ENCODE measurements at places on chromosomes 7 and 10.

DNA sequence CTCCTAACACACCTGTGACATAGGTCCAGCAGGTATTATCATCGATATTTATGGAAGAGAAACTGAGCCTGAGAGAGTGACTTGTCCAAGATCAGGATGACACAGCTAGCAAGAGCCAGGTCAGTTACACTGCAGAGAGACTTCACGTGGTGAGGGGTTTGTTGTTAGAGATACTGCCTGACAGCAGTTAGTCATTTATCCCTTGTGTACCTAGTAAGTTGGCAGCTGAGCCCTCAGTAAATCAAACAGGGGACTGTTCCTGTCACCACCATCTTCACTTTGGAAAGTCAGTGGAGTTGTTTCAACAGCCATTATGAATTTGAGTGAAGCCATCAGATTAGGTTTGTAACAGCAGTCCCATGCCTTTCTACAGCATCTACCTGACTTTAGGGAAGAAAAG, 87.5 kb upstream of the GATA3 start:
- no peak for DNase-seq

DNA sequence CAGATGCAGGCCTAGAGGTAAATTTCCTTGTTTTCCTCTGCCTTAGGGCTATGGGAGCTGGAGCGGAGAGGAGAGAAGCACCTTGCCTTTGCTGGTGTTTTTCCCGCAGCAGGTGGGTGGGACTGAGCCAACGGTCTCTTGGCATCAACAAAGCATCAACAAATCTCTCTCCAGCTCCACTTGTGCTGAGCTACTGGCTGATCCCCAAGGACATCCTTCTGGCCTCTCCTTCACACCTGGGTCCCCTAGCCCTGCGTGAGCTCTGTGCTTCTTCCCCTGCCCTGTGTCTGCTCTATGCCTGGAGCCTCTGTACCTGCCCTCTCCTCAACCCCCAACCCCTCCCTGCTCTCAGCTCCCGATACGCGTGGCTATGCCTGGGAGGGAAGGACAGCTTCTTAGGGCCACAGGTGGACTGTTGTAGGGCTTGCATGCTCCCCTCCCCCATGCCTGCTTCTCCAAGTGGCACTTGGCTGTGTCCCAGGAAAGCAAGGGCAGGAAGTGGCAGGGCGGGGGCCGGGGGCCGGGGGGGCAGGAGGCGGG, 3.2 kb upstream of the CLDN4 start:
- no peak for DNase-seq

GRCh38 chr10:93921338-93921737, 27.6 kb downstream of the SLC35G1 start:
- no peak for DNase-seq

DNA sequence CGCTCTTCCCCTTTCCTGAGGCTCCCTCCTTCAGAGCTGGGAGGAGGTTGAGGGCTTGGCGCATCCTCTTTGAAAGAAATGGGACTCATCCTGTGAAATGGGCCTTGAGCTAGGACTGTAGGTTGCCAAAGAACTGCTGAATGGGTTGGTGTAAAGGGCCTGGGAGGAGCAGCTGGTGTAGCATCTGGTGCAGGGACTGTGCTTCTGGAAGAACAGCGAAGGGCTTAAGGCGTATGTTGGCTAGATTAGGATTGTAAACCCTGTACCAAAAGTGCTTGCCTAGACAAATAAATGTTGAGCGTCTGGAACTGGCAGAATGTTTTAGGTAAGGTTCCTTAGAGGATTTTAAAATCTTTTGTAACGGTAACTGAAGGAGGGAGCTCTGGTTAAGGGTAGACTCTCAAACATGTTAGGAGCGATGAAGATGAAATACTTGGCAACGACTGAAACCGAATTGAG, 563 bp downstream of the STAM start:
- DNase-seq, result no peak

GRCh38 chr10:98510412-98510995, 63.8 kb upstream of the HPS1 start:
- DNase-seq, result no peak

DNA sequence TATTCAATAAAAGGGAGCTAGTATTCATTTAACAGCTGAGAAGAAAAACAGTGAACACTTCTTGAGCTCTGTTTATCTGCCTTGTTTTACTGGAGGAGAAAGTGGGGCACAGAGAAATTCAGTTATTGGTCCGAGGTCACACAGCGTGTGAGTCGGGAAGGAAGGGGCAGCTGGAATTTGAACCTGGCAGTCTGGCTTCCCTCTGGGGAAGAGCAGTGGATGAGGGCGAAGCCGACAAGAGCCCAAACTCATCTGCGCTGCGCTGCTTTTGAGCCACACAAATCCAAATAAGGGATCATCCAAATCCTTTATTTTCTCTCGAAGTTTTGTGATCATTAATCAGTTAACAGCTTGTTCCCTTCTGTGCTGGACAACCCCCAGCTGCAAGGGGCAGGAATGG, 23.7 kb upstream of the PFKFB3 start:
- no peak for DNase-seq

DNA sequence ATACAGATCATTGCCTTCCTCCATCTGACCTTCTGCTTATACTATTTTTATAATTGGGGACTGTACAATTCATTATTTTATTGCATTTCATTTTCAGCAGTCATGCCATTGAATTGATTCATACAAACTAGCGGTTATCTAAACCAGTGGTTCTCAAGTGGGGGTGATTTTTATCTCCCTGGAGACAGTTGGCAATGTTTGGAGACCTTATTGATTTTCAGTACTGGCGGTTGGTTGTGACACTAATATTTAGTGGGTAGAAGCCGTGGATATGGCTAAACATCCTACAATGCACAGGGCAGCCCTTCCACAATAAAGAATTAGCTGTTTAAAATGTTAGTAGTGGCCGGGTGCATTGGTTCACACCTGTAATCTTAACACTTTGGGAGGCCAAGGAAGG, 765.9 kb downstream of the LRMDA start:
- no peak for DNase-seq

- DNase-seq, result no peak
These were observed 74.8 kb downstream of the ZEB1 start for GRCh38 chr10:31393844-31394243.

DNA sequence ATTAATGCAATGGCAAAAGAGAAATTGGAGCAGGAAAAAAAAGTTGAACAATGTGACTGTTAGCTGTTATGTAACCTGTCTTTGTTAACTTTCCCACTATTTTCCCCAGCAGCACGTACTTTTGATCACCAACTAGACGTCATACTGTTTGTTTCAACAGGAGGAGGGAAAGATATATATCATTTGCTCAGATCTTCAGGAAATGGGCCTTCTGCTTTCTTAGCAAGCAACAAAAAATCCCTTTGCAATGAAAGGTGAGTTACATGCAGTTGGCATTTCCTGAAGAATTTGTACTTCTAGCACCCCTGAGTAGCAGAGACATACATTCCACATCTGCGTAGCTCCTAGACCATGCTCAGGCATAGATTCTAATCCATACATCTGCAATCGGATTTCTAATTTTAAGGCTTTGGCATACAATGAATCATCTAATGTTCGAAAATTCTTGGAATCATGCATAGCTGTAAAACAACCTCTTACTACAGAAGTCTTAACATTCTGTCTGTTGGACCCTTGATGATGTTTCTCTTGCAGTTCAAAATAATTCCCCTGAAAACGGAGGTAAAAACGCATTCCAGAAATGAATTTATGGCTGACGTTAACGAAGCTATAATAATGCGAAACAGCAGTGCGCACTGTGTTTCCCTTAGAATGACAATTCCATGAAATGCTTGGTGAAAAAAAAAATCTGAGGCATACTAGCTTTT, 286.9 kb upstream of the MGMT start:
- no peak for DNase-seq

GRCh38 chr10:14296065-14296709, 34.5 kb downstream of the FRMD4A start:
- no peak for DNase-seq

GRCh38 chr10:70738006-70738760, 47.0 kb downstream of the TBATA start:
- DNase-seq, result no peak

GRCh38 chr7:151386301-151387160, 23.3 kb downstream of the WDR86 start:
- DNase-seq, result no peak

GRCh38 chr10:106972381-106972780, 192.1 kb downstream of the SORCS1 start:
- no peak for DNase-seq

DNA sequence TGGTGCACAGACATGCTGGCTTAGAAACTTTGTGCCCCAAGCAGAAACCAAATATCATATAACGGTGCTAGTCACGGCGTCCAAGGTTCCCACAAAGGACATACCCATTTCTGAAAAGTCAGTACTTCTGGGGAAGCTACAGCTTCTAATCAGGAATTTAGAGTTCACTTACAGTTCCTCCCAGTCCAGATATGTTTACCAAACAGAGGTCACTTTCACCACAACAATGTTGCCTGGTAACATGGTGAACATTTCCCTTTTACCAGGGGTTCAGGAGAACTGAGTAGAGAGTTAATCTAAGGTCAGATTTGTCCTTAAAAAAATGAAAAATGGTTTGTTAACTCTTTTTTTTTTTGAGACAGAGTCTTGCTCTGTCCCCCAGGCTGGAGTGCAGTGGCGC, 265.9 kb upstream of the MKLN1 start:
- no peak for DNase-seq

GRCh38 chr7:45089341-45089891, 647 bp upstream of the NACAD start:
- DNase-seq, result no peak

GRCh38 chr10:4719036-4719435, 107.0 kb upstream of the AKR1E2 start:
- DNase-seq, result no peak

DNA sequence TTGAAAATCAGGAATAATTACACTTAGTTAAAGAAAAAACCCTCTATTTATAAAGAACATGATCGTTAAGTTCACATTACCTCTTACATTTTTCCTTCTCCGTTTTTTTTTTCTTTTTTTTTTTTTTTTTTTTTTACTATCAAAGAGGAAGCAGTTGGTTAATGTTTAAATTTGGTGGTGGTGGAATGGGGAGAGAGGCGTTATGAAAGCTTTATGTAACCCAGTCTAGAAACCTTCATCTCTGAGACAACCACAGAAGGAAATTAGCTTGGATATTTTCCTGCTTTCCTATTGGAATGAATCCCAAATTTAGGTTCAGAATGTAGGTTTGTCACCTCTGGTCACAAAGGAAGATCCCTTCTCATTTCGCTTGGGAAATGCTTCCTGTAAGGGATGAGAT, 31.5 kb upstream of the LHFPL3 start:
- DNase-seq, result no peak

DNA sequence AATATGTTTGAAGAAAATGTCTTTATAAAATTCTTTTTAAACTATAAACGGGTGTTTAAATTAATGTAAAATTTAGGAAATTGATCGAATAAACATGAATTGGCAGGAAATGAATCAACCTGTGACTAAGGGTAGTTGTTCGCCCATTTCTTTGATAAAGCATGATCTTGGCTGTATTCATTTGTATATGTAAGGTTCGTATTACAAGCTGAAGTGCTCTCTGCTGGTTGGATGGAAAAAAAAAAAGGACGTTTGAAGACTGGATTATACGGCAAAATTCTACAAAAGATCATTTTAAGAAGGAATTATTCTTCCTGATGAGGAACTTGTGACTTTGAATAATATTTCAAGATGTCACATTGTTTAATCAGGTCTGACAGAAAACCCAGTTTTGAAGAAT, 185.4 kb upstream of the ANK3 start:
- no peak for DNase-seq

DNA sequence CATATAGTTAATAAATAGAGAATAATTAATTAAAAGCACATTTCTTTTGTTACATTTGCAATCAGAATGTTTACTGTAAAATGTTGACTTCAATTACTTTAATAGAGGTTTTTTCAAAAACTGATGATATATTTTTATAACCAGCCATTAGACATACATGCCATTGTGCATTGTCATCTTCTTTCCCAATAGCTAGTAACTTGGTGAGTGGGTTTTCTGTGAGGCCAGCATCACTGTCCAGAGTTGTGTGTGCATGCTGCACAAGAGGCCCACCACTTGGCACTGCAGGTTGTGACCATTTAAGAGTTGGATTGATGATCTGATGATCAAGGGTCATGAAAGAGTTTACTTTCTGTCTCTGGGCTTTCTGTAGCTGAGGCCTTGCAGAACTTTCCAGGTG, 46.5 kb downstream of the TFEC start:
- DNase-seq, result no peak

GRCh38 chr7:121278120-121279021, 50.4 kb upstream of the WNT16 start:
- no peak for DNase-seq

DNA sequence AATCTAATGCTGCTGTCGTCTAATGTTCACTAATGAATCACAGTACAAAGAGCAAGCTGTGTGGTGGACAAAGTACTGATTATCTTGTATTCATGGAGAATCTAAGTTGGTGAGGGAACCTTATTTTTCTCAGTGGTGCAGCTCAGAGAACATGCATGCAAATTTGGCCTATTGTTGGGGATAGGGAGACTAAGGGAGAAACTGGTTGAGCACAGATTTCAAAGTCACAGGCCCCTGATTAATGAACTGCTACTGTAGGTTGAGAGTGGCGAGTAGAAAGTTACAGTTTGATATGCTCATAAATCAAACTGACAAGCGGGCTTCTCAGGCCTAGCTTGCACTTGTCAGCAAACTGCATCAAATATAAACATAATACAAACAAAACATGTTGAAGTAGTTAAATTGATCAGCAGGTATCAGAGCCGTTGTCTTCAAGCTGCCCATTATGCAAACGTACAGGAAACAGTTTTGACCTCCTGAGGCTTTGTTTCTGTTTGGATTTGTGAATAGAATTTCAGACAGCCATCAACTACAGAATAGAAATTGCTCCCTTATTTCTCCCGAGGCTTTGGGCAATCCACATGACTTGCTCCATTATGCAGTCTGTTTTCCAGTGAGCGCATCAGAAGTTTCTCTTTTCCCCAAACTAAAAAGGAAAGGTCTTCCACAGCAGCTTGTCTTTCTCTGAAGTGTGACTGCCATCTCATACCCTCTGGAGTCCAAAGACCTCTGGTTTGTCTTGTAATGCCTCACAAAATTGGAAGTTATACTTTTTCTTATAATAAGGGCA, 215.8 kb downstream of the FOXP2 start:
- DNase-seq, result no peak

GRCh38 chr7:126016722-126017121, 1087.1 kb upstream of the POT1 start:
- DNase-seq, result no peak

DNA sequence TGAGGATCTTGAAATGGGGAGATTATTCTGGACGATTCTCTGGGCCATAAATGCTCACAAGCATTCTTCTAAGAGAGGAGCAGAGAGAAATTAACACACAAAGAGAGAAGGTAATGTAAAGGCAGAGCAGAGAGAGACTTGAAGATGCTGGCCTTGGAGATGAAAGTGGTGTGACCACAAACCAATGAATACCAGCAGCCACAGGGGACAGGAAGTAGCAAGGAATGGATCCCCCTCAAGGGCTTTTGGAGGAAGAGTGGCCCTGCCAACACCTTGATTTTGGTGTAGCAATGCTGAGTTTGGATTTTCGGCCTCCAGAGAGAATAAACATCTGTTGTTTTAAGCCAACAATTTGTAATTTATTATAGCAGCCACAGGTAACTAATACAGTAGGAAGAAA, 1155.6 kb downstream of the TYW1 start:
- DNase-seq, result no peak
